ENCODE measurements at places on chromosomes 11 and 22. TPM values are rescaled to one million over a fixed set of nuclear protein-coding genes. Genes with fewer than 3 reads are reported as not detected.
A peak's percentile ranks its signal among the peaks of the same experiment; 100 is the strongest.

Gene UPK3A
- not detected for total RNA-seq

- DNase-seq = peak; percentile 59
These were observed 1.1 kb upstream of the VPS37C start for GRCh38 chr11:61162092-61162941.

GRCh38 chr11:108939135-108939534 lies 274.3 kb downstream of the DDX10 start:
- no peak for DNase-seq

DNA sequence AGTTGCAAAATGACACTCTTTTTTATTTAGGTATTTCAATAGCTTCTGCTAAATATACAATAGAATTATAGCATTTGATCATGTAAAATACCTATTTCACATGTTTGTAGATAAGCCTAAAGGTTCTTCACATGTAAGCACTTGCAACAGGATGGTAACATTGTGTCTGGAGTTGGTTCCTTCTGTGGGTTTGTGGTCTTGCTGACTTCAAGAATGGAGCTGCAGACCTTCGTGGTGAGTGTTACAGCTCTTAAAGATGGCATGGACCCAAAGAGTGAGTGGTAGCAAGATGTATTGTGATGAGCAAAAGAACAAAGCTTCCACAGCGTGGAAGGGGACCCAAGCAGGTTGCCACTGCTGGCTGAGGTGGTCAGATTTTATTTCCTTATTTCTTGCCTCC lies 246.4 kb upstream of the PDGFD start:
- no peak for DNase-seq

DNA sequence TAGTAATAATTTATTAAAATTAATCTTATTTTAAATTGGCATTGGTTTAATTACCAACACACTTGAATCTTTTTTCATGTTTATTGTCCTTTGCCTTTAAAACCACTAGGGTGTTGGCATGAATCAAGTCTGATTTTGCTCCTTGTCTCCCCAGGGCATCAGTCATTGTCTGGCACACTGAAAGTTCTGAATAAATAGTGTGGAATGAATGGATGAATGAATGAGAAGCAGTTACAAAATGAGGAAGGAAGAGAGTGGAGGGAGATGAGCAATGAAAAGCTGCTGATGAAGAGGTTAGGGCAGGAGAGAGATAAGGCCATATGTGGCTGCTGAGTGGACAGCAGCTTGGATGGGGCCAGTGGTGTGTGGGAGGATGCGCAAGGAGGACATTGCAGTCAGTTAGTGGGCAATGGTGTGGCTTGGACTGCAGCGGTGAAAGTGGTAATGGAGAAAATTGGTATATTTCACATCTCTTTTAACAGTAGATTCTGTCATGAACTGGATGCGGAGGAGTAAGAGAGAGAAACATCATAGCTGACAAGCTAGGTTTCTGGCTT lies 132.0 kb downstream of the SPON1 start:
- DNase-seq = no peak

DNA sequence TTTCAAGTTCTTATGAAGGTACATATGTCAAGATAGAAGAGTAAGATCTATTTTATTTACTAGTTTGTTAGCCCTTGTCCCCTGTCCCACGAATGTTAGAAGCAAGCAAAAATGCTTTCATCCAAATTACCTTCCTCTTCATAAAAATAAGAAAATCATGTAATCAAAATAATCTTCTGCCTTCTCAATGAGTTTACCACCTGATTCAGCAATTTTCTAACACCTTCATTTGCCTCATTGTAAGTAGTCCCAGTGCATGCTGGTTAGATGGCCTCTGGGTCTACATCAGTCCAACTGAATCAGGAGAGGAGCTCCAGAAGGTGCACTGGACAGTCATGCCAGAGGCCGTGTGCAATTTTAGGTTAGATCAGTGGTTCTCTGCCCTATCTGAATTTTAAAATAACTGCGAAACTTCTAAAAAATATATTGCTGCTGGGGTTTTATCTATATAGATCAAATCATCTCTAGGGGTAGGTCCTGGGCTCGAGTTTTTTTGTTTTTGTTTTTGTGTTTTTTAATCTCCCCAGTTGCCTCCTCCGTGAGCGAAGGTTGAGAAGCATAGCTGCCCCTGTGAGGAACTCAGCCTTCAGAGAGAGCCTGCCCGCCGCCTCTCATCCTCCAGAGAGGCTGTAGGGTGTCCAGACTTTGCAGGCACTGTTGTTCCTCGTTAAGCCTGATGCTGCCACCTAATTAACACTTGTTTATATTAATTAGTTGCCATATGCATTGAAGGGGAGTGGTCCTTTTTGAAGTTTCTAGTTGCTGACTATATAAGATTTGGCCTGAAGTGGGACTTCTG lies 32.2 kb downstream of the C22orf31 start:
- DNase-seq = no peak

Gene F2
- total RNA-seq = not detected

DNA sequence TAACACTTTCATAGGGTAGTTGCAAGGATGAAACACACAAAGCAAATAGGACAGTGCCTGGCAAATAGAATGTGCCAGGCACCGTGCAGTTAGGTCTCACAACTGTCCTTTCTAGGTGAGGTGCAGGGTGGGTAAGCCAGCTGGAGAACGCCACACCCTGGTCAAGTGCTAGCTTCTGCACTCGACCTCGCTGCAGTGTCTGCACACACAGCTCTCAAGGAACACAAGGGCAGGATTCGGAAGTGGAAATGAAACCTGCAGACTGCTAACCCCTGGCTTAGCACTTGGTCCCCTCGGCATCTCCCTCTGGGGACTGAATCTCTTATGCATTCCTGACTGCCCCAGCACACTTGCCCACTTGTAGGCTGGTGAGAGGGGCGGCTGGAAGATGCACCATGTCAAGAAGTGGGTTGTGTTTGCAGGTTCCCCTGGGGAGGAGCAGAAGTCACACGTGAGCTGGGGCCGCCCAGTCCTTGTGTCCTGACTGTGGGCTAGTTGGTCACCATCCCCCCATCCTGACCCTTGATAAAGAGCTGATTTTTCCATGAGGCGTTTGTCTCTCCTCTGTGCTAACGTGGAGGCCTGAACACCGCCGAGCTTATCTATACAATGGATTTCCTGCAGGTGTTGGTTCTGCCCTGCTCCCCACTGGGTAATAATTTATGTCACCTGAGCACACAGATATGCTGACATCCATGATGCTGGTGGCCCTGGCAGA lies 89.0 kb downstream of the MICAL2 start:
- DNase-seq = no peak

Gene OR5D16
- not detected for total RNA-seq

Gene ENTHD1
- total RNA-seq = not detected

Gene KCNJ11
- total RNA-seq = 11.2 TPM

Gene C11orf52
- total RNA-seq = 12.1 TPM

Measured in pancreas (tissue), 10 donors.